Heart left ventricle (tissue), 16 donors: ENCODE measurements at places on chromosomes 16 and 17.

DNA sequence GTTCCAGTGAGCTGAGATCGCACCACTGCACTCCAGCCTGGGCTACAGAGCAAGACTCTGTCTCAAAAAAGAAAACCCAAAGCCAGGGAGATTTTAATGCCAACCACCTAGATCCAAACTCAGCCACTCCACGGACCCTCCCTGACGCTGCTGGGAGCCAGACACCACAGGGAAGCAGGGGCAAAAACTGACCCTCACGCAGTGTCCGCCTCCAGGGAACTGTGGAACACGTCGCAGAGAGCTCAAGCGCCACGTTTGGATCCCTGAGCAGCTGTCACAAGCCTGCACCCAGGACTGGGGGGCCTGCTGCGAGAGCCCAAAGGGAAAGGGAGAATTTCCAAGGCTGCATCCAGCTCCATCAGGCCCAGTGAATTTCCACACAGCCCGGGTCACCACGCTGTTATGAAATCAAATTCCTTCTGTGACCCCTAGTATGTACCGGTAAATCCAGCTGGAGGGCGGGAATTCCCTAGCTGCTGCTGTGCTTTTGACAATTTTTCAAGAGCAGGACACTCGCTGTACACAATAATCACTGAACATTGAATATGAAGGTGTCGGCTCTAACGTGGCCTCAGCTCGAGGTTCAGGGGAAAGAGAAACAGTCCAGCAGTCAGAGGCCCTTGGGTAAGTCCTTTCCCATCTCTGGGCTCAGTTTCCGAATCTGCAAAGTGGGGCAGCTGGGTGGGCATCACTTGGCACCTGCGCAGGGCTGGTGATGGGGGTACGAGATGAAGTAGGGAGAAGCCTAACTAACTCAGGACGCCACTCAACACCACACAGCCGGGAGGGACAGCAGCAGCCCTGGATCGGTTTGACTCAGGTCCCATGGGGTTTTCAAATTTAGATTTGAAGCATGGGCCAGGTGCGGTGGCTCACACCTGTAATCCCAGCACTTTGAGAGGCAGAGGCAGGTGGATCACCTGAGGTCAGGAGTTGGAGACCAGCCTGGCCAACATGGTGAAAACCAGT is 8.6 kb downstream of the CARHSP1 start:
- no peak for DNase-seq

GRCh38 chr16:72029567-72030271 is 21.2 kb downstream of the DHODH start:
- DNase-seq, result no peak

DNA sequence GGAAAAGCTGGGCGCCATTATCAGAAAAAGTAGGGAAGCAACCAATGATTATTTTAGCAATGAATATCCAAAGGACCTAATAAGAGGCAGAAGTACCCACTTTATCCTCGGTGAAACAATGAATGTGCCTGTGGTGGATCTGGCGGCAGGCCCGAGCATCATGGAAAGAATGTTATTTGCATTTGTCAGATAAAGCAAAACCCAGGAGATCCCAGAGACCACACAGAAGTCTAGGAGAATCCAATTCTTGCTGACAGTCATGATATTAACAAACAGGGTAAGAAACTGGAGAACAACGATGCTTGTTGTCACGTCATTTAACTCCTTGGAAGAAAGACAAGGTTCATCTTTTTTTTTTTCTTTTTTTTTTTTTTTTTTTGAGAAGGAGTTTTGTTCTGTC is 12.0 kb upstream of the TNRC6A start:
- DNase-seq, result no peak

DNA sequence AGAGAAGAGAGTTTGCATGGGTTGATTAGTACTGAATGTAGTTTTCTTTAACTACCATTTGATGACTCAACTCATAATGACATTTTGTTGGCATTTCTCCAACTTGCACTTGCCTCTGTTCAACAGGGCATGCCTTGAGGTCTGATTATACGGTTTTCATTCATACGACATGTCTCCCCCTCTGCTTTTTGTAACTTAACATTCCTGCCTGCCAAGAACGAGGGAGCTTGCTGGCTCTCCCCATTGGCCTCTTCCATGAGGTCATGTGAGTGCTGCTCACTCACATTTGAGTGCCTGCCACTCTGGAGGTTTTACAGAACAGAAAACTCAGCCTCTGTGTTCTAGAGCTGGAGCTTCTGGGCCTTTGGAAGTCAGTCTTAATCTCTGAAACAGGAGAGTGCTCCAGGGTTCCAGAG is 19.7 kb downstream of the MAP2K6 start:
- DNase-seq, result peak; percentile 28
